Effector memory CD4-positive, alpha-beta T cell (primary cell): ENCODE measurements at places on chromosomes 12 and 14.

GRCh38 chr14:104108570-104109541, 23.4 kb downstream of the ASPG start:
- H3K36me3 ChIP-seq, result no peaks in the 10 kb centered on the region
- H3K4me1 ChIP-seq, result no peaks in the 10 kb centered on the region
- no peaks in the 10 kb centered on the region for H3K27me3 ChIP-seq
- DNase-seq, result no peak
- H3K4me3 ChIP-seq, result no peak overlapping the region

DNA sequence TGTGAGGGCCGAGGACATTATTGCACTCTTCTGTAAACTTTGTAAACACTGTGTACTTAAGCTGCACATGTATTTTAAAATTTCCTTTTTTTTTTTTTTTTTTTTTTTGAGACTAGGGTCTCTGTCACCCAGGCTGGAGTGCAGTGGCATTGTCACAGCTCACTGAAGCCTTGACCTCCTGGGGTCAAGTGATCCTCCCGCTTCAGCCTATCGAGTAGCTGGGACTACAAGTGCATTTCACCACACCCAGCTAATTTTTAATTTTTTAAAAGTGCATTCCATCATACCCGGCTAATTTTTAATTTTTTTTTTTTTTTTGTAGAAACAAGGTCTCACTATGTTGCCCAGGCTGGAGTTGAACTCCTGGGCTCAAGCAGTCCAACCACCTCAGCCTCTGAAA, 42.4 kb downstream of the RASSF8 start:
- no peak overlapping the region for H3K27ac ChIP-seq
- no peaks in the 10 kb centered on the region for H3K27me3 ChIP-seq

DNA sequence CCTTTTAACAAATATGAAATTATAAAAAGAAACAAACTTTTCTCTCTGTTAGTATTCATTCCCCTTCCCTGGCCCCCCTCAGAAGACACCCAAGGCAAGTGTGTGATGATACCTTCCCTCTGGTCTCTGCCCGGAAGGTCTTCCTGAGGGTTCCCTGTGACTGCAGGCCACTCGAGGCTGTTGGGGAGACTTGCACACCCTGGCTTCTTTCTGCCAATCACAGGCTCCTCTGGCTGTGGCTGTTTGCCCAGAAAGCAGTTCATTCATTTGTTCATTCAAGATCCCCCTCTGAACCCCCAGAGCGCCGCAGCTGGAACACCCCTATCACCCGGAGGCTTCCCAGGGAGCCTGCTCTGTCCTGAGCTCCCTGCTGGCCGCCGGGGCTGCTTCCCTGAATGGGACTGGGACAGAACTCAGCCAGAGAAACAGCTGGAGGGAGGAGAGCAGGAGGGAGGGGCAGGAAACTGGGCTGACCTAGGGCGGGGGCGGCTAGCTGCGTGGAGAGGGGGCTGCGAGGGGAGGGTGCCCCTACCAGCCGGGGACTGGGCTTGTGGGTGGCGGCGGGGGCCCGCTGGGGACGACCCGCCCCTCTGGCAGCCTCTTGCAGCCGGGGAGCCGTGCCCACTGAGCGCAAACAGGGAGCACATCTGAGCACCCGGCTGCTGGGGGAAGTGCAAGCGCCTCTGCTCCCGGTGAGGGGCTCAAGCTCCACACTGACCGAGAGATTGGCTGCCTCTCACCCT, at the start of gene CMKLR1:
CMKLR1 (minus strand) TSS at position 397 of the 743 bp plus-strand sequence. CDS start 45,720 bp downstream, outside the sequence.
- no peak within 1 kb of the TSS for H3K4me3 ChIP-seq
- no peak for DNase-seq
- H3K27me3 ChIP-seq, result no peaks in the 10 kb centered on the region
- no peaks in the 10 kb centered on the region for H3K4me1 ChIP-seq
- H3K36me3 ChIP-seq, result no peaks in the 10 kb centered on the region

DNA sequence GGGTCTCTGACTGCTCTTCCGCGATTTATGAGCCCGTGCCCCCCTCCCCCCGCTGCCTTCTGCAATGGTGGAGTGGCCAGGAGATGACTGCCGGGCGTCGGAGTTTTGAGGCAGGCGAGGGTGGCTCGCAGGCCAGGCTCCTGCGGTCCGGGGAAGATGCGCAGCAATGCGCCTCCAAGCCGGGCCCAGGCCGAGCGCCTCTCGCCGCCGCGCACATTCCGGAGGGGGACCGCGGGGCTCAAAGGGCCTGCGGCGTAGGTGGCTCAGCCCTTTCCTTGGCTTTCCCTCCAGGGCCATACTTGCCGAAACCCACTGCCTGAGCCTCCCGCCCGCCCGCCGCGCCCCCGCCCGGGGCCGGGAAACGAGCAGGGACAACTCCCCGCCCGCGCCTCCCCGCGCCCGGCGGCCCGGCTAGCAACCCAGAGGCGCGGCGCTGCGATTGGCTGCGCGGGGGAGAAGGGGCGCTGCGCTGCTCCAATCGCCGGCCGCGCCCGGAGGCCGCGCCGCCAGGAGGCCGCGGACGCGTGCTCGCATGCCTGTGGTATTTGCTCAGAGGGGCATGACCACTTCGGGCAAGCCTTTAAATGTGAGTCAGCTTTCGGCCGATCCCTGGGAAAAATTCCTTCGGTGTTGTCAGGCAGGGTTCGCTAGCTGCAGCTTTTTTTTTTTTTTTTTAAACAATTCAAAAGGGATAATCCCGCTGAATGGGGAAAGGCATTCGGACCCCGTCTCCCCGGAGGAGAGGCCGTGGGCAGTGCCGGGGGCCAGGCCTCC, 157.9 kb upstream of the PARP11 start:
- H3K27ac ChIP-seq, result no peak overlapping the region
- H3K27me3 ChIP-seq, result no peaks in the 10 kb centered on the region
- peak; percentile 60 for DNase-seq

DNA sequence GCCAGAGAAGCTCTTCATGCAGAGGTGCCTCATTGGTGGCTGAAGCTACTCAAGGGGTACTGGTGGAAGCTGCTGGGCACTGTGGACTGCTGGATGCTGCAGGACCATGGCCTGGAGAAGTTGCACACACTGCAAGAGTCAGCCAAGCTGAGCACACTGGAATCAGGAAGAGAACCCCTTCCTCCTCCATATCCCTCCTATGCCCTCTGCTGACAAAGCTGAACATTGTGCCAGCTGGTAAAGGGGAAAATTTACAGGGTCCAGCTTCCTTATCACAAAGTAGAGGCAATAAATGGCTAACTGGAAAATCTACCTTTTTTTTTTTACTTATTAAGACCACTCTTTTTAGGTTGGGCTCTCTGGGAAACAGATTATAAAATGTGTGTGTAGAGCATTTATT, 6.5 kb downstream of the CCDC175 start:
- H3K27me3 ChIP-seq, result no peaks in the 10 kb centered on the region
- no peaks in the 10 kb centered on the region for H3K36me3 ChIP-seq
- H3K4me1 ChIP-seq, result no peaks in the 10 kb centered on the region
- H3K27ac ChIP-seq, result no peak overlapping the region
- H3K4me3 ChIP-seq, result no peak overlapping the region

GRCh38 chr14:105128059-105128458, 40.5 kb downstream of the JAG2 start:
- no peaks in the 10 kb centered on the region for H3K4me1 ChIP-seq
- DNase-seq, result no peak
- no peaks in the 10 kb centered on the region for H3K36me3 ChIP-seq
- H3K27me3 ChIP-seq, result no peaks in the 10 kb centered on the region
- no peak overlapping the region for H3K4me3 ChIP-seq

DNA sequence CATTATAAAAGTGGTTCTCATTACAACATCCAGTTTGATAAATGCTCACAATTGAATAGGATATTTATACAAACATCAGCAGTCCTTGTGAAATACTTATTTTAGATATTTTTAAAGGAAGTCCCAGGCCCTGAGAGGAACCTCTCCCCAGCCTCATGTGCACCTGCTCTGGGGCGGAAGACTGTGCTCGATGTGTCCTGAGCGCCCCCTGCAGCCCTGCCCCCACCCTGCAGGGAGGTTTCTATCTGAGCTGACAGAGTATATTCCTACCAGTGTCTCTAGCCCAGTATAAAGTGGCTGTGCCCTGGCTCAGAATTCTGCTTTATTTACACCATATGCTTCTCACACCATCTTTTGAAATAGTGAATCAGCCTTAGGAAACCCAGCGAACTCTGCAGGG, 1349.1 kb downstream of the TMEM121 start:
- no peaks in the 10 kb centered on the region for H3K36me3 ChIP-seq
- H3K4me3 ChIP-seq, result no peak overlapping the region
- no peak overlapping the region for H3K27ac ChIP-seq
- peaks cover 6% of the 10 kb centered on the region for H3K4me1 ChIP-seq
- no peaks in the 10 kb centered on the region for H3K27me3 ChIP-seq

GRCh38 chr14:103593577-103593976, 30.8 kb downstream of the COA8 start:
- no peak for DNase-seq
- no peak overlapping the region for H3K4me3 ChIP-seq
- H3K27ac ChIP-seq, result no peak overlapping the region
- no peaks in the 10 kb centered on the region for H3K27me3 ChIP-seq
- H3K36me3 ChIP-seq, result peaks cover 9% of the 10 kb centered on the region
- no peaks in the 10 kb centered on the region for H3K4me1 ChIP-seq

GRCh38 chr12:26018926-26019325, 60.4 kb downstream of the RASSF8 start:
- DNase-seq, result no peak
- H3K27me3 ChIP-seq, result no peaks in the 10 kb centered on the region
- no peak overlapping the region for H3K27ac ChIP-seq
- H3K4me1 ChIP-seq, result no peaks in the 10 kb centered on the region
